ENCODE measurements at places on chromosomes 7 and 10.

- DNase-seq: no peak
These were observed 1.6 kb downstream of the BAMBI start for GRCh38 chr10:28678687-28679457.

- DNase-seq: no peak
These were observed 588 bp downstream of the GLI3 start for GRCh38 chr7:42236266-42236975.

DNA sequence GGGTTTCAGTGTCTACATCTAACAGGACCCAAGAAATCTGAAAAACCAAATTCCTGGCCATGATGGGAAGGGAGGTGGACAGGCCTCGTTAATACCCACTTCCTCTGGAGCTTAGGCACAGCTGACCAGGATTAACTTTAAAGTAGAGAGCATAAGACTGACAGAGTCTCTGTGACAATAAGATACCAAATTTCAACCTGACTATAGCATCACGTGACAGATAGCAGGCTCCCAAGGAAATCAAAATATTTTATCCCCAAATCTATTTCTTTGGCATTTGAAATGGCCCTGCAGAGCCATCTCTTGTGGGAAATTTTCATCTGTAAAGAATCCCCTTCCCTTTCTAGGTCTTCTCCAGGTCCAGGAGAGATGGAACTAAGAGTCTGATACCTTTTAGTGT lies 258.3 kb downstream of the TCERG1L start:
- no peak for DNase-seq

DNA sequence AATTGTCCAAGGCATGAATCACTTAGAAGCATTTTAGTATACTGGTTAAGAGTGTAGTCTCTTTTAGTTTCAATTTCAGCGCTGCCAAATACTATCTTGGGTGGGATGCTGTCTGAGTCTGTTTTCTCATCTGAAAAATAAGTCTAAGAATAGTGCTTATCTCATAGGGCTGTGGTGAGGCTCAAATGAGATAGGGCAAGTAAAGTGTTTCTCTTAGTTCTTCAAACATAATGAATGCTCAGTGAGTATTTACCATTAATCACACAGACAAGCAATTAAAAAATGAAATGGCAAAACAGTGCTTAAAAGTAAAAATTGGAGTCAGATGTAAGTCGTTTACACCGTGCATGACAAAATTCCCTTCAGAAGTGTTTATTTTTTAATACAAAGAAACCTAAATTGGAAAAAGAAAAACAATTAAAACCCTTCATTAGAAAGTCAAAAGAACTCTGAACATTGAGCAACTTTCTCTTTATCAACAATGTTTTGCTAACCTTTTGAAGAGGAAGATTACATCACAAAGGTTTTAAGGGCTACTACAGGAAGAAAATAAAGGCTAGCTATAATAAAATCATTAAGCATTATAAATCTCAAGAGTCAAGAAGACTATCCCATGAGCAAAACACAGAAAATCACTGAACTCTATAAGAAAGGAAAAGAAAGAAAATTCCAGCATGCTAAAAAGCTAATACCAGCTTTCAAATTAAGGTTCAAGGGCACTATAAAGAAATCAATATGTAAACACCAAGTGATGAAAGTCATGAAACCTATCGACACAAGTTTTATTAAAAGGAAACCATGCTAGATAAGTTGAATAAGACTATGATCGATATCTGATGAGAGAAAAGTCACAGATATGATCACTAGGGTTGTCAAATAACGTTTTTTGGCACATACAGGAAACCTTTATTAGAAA lies 45.6 kb upstream of the C1GALT1 start:
- no peak for DNase-seq

GRCh38 chr10:123139521-123140163 lies 3.9 kb downstream of the HMX3 start:
- DNase-seq: no peak

GRCh38 chr10:77030974-77031373 lies 606.6 kb downstream of the KCNMA1 start:
- no peak for DNase-seq

GRCh38 chr10:58625070-58625469 lies 112.4 kb downstream of the BICC1 start:
- DNase-seq: no peak
